ENCODE measurements at places on chromosomes 2 and 18. TPM values are rescaled to one million over a fixed set of nuclear protein-coding genes. Genes with fewer than 3 reads are reported as not detected.

TPRKB gene
- 23.6 TPM for total RNA-seq

SPHKAP gene
- total RNA-seq: 0.19 TPM

GALNT14 gene
- 0.26 TPM for total RNA-seq

IL37 gene
- not detected for total RNA-seq

PRKAG3 gene
- 0.40 TPM for total RNA-seq

FOXD4L1 gene
- 0.06 TPM for total RNA-seq

CCL20 gene
- total RNA-seq: not detected

ABCB11 gene
- not detected for total RNA-seq

Measured in aortic smooth muscle cell (primary cell).